Smooth muscle cell of bladder (primary cell): ENCODE measurements at places on chromosomes 13 and 19. TPM values are rescaled to one million over a fixed set of nuclear protein-coding genes. Genes with fewer than 3 reads are reported as not detected.

ZNF728 gene
- total RNA-seq, result under 0.01 and 0.28 TPM in 2 replicates

POGLUT2 gene
- 12.2 and 19.9 TPM in 2 replicates for total RNA-seq

ERCC1 gene
- total RNA-seq, result 76.4 and 88.5 TPM in 2 replicates

CD79A gene
- total RNA-seq, result not detected in 2 replicates

BCAM gene
- 5.0 and 6.1 TPM in 2 replicates for total RNA-seq

RAVER1 gene
- 4.1 and 6.4 TPM in 2 replicates for total RNA-seq

SCEL gene
- under 0.01 TPM in 1 of 2 replicates, not detected in the other for total RNA-seq

ZNF880 gene
- 33.1 and 37.4 TPM in 2 replicates for total RNA-seq
